Left forelimb (tissue), 1 donor: ENCODE measurements at places on chromosomes 16 and 17.

GRCh38 chr16:29858149-29858849 lies 4.7 kb downstream of the CDIPT start:
- DNase-seq: no peak

GRCh38 chr16:47460359-47460710 lies 528 bp downstream of the ITFG1 start:
- DNase-seq: no peak

GRCh38 chr17:3875317-3875716 lies 17.5 kb downstream of the CAMKK1 start:
- no peak for DNase-seq

DNA sequence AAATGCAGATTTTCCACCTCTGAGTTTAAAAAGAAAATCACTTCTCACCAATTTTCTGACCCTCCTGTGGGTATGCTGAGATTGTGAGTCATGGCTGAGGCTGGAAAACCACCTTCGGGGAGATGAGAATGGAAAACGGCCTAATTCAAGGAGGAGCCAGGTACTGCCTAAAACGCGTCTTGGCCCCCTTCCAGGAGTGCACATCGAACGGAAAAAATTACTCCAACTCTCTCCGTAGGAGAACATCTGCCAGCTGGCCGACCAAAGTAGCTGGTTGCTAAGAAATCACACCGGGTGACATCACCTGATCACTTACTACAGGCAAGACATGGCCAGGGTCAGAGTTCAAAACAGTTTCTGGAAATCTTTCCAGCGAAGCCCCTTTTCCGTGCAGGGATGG lies 107.6 kb downstream of the ZNF423 start:
- peak; percentile 84 for DNase-seq

GRCh38 chr16:53991754-53992378 lies 287.9 kb downstream of the FTO start:
- no peak for DNase-seq

DNA sequence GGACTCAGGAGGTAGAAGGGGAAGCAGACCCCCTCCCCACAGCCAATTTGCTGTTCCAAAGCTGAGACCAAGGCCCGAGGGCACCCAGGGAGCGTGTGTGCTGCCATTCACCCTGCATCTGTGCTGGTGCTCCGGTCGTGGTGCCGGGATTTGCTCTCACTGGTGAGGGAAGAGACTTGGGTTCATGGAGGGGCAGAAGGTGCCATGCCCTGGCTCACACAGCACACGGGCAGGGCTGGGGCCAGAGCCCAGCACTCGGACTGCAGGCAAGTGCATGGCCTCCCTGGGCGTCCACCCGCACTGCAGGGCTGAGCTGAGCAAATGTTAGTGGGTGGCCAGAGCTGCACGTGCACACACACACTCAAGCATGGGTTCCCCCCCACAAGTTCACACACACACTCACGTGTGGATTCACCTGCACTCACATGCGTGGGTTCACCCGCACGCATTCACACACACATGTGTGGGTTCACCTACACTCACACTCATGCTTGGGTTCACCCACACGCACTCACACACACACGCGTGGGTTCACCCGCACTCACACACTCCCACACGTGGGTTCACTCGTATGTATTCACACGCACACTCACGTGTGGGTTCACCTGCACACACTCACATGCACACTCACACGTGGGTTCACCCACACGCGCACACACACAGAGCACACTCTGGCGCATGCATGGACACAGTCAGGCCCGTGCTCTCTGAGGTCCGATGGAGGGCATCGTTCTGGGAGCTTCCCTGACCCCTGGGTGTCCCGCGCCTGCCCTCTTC lies 57.0 kb upstream of the CBFA2T3 start:
- no peak for DNase-seq

DNA sequence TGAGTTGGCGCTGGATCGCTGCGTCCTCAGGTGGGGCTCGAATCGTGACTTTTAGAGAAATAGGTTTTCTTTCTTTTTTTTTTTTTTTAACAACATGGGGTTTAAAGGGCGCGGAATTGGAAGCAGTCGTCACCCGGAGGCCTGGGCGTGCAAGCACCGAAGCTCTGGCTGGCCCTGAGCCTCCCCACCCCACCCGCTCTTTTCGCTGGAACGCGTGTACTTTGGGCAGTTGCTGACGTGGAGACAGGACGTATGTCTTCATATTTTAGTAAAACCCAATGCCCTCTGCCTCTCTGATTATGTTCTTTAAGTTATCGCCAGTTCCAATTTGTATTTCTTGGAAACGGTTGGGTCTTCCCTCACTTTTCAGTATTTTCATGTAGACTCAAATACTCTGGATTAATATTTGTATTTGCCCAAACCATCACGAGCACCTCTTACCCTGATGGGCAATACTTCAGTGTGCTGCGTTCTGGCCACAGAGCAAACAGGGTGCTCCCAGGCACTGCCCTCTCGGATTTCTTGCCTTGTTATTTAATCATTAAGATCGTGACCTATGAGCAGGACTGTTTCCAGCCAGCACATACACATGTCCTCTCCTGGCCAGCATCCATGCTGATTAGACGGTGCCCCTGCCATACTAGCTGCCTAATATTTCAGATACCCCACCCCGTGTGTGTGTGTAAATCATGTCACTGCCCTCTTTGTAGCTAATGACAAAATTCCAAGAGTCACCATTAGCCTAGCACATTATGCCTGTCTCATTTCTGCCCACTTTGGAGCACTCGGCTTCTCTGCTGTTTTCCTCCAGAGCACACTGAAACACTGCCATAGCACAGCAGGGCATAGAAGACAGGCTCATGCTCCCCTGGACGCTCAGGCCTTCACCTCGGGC lies 805 bp upstream of the C16orf95 start:
- DNase-seq: no peak

DNA sequence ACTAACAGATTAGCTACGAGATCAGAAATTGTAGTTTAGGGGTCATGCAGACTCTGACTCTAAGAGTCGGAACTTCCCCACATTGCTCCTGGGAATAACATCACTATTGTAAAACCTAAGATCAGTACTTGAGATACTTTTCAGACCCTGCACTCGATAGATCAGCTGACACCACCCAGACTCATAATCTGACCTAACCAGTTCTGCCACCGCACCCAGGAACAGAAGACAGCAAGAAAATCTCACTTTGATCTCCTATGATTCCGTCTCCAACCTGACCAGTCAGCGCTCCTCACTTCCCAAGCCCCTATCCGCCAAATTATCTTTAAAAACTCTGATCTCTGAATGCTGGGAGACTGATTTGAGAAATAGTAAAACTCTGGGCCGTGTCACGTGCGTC lies 27.2 kb upstream of the ASGR2 start:
- no peak for DNase-seq

GRCh38 chr17:80660527-80661198 lies 116.0 kb downstream of the RPTOR start:
- DNase-seq: no peak

DNA sequence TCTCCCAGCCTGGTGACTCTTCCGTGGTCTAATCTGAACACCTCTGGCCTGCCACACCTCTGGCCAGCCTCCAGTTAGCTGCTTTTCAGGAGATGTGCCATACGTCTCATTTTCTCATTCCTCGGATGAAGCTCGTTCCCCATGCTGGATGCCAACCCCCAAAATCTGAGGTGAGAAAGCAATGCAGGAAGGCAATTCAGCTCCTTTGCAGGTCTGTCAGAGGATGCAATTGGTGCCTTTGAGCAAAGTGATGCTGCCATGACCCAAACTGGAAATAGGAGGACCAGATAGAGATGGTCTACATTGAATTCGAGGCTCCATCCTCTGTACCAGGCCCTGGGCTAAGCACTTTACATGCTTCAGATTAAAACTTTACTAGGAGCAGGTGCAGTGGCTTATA lies 11.0 kb upstream of the CUEDC1 start:
- DNase-seq: no peak

GRCh38 chr16:3645504-3646347 lies 8.8 kb upstream of the DNASE1 start:
- no peak for DNase-seq

- DNase-seq: no peak
These were observed 146.0 kb upstream of the RCVRN start for GRCh38 chr17:10051112-10051511.

- no peak for DNase-seq
These were observed 89.7 kb downstream of the WWOX start for GRCh38 chr16:78189121-78189520.

GRCh38 chr17:42249681-42250446 lies 26.3 kb downstream of the STAT5B start:
- no peak for DNase-seq

GRCh38 chr16:67260426-67261063 lies 11.8 kb downstream of the SLC9A5 start:
- DNase-seq: peak; percentile 58

DNA sequence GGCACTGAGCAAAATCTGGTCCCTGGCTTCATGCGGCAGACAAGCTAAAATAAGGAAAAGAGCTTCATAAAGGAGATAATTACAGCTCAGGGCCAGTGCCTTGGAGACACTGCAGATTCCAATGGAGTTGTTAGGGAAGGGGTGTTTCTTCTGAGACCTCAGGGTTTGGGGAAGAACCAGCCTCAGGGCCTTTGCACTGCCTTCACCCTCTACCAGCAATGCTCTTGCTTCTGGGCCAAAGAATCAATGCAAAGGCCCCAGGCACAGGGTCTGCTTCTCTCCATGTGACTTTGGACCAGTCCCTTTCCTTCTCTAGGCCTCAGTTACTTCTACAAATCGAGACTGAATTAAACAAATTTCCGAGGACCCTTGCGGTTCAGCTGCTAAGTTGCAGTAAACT lies 36.2 kb upstream of the GAN start:
- no peak for DNase-seq

DNA sequence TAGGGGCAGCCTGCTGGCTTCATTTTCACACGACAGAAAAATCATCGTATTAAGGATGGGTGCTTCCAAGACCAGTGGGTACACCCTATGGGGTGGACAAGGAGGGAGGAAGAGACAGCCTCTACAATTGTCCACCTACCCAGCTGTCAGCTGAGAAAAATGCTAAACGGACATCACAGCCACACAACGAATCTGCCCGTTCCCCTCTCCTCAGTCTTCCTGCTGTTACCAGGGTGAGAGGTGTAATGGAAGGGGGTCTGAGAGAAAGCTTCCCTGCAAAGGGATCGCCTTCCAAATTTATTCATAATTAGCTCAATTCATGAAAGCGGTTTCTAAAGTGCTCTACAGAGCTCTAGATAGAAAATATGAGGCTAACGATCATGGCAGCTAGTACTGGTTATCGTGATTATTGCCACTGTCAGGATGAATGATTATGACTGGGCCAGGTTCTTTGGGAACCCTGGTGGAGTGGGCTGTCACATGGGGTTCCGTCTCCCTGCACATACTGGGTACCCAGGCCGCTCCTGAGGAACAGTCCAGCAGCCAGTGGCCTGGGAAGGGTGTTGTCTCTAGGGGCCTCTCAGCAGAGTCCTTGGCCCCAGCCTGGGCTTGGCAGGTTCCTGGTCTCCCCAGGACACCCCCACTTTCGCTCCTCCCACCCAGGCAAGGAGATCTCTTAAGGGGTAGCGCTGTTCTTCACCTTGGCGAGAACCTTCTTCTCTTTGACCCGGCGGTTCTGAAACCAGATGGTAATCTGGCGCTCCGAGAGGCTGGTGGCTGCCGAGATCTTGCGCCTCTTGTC lies 2.2 kb downstream of the HOXB13 start:
- DNase-seq: no peak

GRCh38 chr17:30334421-30334820 lies 564 bp upstream of the TMIGD1 start:
- DNase-seq: no peak

DNA sequence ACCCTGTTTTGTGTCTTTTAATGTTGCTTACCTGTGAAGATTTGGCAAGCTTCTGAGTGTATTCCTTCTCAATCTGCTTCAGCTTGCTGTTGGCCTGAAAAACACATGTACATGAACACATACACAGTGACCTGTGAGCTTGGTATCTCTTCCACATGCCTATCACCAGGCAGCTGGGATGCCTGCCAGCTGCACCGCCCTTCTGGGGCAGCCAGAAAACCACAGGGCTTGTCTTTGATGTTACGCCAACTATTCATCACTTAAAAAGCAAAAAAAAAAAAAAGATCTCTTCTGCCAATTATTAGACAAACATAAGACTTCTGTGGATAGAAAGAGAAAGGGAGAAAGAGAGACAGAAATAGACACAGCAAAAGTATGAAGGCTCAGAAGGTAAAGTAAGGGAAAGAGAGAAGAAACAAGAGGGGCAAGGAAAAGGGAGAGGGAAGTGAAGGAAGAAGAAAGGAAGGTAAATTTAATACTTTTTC lies 189.2 kb upstream of the AXIN2 start:
- no peak for DNase-seq

- peak; percentile 78 for DNase-seq
These were observed at the start of gene MPP3 for GRCh38 chr17:43832976-43833829. MPP3 (minus strand) TSS chr17:43833146; CDS start chr17:43831906, 1,240 bp downstream.

GRCh38 chr17:45824475-45824874 lies 20.2 kb upstream of the SPPL2C start:
- no peak for DNase-seq

DNA sequence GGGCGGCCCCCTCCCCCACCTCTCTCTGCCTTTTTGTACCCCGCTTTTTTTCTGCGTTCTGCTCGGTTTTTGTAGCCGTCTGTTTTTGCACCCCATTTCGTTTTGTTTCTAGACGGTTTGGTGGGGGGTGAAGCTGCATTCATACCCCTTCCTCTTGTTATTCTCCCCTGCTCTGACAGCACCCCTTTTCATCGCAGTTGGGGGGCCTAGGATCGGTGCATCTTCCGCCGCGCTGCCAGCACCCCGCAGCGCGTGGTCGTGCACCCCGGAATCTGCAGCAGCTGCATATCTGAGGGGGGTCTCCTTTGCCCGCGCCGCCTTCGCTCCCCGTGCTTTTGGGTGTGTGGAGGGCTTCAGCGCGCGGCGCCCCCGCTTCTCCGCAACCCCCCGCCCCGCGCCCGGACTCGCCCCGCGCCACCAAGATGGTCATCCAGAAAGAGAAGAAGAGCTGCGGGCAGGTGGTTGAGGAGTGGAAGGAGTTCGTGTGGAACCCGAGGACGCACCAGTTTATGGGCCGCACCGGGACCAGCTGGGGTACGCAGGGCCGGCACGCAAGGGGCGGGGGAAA lies 455 bp downstream of the ATP1B2 start:
- DNase-seq: no peak

GRCh38 chr17:22266231-22266630 lies 573.9 kb downstream of the KCNJ18 start:
- no peak for DNase-seq

DNA sequence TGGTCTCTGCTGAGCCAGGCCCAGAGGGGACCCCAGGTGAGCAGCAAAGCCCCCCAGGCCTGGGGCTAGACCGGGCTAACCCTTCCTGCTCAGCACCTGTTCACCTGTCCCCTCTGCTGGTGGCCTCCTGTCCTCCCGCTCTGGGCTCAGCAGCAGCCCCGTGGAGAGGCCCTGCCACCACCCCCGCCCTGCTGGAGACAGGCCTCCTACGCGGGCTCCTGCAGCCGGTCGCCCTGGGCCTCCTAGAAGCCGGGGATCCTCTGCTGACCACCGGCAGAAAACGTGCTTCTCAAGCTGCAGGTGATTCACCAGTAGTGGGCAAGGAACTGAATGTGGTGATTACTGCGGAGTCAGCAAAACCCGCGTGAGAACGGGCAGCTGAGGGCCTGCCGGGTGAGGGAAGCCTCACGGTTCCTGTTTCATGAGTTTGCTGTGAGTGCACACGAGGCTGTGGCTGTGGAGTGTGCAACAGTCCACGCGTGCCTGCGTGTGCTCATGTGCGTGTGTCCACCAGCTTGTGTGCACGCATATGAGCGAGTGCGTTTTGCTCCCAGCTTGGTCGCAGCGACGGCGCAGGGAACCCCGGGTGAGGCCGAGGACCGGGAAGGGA lies 792 bp downstream of the SECTM1 start:
- DNase-seq: no peak
